ENCODE measurements at places on chromosomes 7 and 10.

- no peak for DNase-seq
These were observed 572 bp downstream of the CHST12 start for GRCh38 chr7:2403718-2404648.

DNA sequence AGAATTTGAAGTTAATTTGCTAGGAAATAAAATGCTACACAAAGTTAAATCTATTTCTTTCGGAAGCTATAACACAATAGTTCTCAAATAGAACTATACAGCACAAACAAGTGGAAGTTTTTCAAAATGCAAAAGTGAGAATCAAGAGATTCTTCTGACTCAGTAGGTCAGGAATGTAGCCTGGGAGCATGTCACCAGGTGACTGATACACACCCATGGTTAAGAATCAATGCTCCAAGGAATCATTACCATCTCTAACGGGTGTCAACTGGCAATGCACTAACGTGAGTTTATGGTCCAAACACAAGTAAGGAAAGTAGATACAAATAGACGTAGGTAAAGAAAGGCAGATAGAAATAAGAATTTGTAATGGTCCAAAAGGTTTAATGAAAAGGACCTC is 170.5 kb downstream of the SRPK2 start:
- DNase-seq = no peak

GRCh38 chr10:17022896-17023295 is 106.7 kb downstream of the CUBN start:
- no peak for DNase-seq

DNA sequence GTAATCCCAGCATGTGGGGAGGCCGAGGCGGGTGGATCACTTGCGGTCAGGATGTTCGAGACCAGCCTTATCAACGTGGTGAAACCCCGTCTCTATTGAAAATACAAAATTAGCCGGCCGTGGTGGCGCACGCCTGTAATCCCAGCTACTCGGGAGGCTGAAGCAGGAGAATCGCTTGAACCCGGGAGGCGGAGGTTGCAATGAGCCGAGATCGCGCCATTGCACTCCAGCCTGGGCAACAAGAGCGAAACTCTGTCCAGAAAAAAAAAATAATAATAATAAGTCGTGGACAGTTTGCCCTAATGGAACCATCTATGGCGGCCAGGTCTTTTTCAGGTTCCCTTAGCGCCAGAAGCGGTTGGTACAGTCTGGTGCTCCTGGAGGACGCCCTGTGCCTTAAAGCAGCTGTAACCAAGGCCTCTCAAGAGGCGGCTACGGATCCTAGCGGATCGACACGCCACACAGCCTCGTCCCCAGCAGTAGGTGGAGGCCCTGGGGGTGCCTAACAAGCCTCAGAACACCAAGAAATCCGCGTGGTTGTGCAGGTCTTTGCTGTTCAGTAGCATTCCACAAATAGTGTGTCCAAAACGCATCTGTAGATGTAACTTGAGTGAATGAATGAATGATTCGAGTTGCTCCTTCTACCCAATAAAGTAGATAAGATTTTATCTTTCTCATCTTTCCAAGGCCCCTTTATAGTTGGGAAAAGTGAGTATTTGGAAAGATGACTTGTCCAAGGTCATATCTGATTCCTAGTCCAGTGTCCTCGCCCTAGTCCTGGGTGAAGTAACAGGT is 982 bp downstream of the PGAM1 start:
- DNase-seq = no peak

GRCh38 chr10:124047427-124048152 is 45.8 kb downstream of the CHST15 start:
- no peak for DNase-seq

- DNase-seq = no peak
These were observed 40.0 kb downstream of the SVOPL start for GRCh38 chr7:138661069-138661635.

- DNase-seq = no peak
These were observed 216.5 kb downstream of the RAB11FIP2 start for GRCh38 chr10:117830205-117830604.

GRCh38 chr7:149196151-149196704 is 882 bp downstream of the ZNF282 start:
- no peak for DNase-seq

DNA sequence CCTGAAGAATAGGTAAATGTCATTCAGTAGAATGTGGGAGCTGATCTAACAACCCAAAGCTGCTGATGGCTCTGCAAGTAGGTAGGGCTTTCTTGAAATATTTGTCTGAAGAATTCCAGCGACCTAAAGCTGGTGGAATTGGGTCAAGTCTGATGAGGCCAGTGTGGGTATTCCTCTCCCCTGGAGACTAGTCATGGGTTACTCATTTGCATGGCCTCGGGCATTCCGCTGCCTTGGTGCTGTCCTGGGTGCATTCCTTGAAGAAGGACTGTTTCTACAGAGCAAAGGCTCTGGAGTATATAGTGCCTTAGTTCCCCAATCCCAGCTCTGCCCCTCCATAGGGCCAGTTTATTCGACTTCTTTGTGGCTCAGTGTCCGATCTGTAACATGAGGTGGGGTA is 19.2 kb downstream of the PDK4 start:
- DNase-seq = no peak

GRCh38 chr7:148142660-148143248 is 447.8 kb upstream of the C7orf33 start:
- no peak for DNase-seq

GRCh38 chr7:139183878-139184338 is 47.1 kb upstream of the UBN2 start:
- no peak for DNase-seq

DNA sequence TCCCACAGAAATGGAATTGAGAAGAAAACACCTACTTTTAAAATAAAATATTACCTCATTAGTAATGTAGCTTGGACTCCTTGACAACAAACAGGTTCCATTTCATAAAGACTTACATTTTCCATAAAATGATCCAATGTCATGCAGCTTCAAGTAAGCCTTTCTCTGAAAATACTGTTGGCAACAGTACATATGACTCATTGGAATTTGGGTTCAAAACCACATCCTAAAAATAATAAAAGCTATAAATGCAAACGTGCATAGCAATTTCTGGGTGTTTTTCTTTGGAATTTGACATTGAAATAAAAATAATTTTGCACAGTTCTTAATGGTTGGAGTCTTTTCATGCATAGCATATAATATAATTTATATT is 47.9 kb downstream of the FHIP2A start:
- peak; percentile 35 for DNase-seq

DNA sequence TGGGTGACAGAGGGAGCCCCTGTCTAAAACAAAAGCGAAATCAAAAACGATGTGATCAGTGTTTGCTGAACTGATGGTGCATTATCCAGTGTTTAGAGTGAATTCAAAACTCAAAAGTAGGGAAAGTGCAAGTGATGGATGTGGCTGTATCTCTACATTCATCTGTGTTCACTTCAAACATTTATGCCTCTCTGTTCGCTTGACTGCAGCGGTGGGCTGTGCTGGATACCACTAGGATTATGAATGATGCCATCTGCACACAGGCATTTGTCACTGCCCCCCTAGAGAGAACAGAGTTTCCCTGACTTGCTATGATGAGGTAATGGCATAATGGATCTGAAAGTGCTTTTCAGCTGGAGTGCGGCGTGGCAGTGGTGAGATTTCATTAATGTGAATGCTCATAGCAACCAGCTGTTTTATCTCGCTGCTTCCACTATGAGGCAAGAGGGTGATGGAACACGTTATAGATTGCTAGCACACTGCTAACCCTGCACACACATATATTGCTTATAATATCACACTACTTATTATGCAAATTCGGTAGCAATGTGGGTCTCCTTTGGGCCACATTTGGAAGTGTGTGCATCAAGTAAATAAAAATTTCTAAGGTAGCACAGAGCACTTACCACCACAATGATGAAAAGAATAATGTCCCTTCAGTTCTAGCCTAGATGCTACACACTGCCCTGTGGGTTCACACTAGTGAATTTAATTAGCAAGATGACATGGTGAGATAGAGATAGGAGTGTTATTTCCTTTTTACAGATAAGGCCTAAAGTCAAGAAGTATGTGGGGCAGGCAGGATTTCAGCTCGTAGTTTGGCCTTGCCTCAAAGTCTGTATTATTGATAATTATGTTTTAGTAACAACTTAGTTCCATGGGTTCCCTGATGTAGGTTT is 164.7 kb downstream of the CAMK1D start:
- no peak for DNase-seq

- DNase-seq = no peak
These were observed 1.1 kb downstream of the TET1 start for GRCh38 chr10:68560943-68561864.

- DNase-seq = peak; percentile 82
These were observed 95.5 kb upstream of the ZMIZ1 start for GRCh38 chr10:78972947-78973900.

- no peak for DNase-seq
These were observed 240.5 kb upstream of the FZD8 start for GRCh38 chr10:35882422-35883150.

DNA sequence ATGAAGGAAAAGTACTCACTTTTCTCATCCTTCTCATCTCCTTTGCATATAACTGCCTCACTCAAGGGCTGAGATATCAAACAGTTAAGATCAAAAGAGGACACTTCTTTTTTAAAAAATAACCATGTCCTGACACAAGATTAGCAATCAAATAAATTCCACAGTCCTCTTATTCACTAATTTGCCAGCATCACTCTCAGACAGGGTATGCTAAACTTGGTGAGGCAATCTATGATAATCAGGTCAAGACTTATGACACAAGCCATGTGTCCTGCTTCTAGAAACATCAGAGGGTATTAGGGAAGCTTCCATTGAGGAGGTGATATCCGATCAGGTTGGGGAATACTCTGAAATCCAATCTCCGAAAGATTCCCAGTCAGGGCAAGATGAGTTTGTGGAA is 10.4 kb downstream of the PANK1 start:
- no peak for DNase-seq

DNA sequence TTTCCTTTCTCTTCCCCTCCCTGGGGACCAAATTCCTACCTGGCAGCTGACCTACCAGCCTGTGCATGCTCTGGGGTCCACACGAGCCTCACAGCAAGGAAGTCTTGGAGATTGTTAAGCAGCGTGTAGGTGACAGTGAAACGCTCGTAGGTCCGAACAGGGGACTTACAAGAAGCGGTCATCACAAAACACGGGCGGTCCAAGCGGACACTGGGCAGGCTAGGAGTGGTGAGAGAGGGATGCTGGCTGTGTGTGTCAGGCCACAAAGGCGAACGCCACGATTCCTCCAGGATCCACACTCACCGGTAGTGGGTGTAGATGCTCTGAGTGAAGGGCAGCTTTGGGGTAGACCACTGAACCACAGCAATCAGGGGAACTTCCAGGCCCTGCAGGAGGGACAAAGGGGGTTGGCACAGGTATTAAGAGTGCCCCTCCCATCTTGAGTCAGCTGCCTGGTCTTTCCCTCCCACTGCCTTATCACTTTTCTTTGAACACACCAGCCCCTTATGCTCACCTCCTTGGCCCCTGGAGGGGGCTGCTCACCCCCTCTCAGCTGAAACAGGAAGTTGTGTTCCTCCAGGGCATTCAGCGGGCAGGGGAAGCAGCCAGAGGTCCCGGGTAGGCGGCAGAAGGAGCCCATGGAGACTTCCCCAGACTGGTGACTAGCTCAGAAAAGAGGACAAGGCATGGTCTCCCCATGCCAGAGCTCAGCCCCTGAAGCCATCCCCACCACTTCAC is 2.0 kb downstream of the TRAPPC14 start:
- no peak for DNase-seq

GRCh38 chr7:8480527-8480926 is 47.1 kb downstream of the NXPH1 start:
- no peak for DNase-seq

- DNase-seq = no peak
These were observed 59.2 kb downstream of the HK1 start for GRCh38 chr10:69337296-69338132.

DNA sequence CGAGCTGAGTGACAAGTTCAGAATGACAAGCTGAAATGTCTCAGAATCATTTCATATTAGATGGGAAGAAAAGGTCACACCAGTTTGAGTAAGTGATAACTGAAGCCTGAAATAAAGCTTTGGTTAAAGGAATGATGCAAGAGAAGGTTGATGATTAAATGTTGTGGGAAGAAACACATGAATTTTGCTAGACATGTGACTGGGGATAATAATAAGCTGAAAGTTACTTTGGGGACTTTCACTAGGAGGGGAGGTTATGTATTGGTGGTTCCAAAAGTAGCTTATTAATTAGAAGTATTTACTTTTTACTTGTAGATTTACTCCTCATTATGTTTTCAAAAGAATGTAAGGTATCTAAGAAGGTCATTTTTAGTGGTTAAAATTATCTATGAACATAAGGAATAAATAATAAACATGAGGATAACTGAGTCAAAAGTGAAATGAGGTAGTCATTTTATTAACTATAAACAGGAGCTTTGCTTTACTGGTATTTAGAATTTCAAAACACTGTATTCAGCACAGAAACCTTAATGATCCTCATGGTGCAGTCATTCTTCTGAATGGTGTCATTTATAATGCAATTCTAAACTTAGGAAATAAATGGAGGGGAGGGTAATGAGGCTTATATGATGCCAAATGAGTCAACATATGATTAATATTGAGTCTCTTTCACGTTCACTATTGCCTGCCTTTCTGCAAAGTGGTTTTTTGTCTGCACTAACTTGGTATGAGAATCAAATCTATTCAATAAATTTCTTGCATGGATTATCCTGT is 63.7 kb downstream of the PRKG1 start:
- peak; percentile 58 for DNase-seq

DNA sequence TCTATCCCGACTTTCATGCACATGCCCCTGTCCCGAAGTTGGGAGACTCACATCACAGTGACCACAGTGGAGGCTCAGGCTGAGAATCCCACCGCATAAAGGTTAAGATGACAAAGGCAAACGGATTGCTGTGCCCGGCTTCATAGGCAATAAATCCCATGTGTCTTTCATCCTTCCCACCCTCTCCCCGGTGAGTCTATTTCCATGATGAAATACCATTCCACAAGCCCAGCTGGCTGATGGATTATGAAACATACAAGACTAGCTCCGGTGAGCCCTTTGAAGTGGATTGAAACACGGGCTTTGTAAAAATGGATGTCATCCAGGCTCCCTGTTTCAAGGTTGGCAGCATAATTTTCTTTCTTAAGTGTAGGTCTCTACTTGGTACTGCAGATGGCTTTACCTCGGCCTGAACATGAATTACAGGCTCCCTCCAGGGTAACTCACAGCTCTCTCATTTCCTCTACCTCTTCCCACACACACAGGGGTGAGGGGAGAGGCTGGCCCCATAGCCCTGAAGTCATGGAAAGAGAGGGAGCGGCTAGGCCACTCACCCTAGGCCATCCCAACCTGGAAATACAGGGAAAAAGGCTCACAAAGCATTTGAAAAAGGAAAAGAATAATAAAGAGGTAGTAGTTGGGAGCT is 92.0 kb upstream of the CALN1 start:
- no peak for DNase-seq

GRCh38 chr10:15335508-15335907 is 35.6 kb downstream of the FAM171A1 start:
- no peak for DNase-seq

- no peak for DNase-seq
These were observed at the start of gene SAMD9L for GRCh38 chr7:93148144-93148543. SAMD9L (minus strand) TSS chr7:93148385; CDS start chr7:93135971, 12,414 bp downstream.

DNA sequence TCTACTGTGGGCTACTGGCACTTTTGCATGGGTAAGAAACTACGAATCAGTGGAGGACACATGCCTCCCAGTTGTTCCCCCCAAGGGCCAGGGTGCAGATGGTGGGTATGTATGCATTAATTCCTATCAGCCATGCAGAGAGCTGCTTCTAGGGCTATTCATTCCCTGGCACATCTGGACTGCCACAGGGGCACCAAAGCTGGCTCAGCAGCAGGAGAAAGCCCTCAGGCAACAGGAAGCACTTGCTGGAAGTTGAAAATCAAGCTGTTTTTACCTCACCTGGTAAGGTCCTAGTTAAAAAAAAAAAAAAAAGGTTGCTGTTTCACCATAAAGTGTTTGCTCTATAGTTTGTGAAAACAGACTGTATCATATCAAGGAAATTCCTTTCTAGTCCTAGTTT is 1342.6 kb downstream of the REEP3 start:
- no peak for DNase-seq

Measured in GM04504 (cell line).